ENCODE measurements at places on chromosomes 3 and 15.

- DNase-seq = no peak
These were observed 27.2 kb upstream of the WDR5B start for GRCh38 chr3:122443090-122443489.

GRCh38 chr15:99016680-99017321 lies 9.2 kb upstream of the PGPEP1L start:
- no peak for DNase-seq

GRCh38 chr15:25982736-25983135 lies 119.6 kb upstream of the ATP10A start:
- DNase-seq = no peak

DNA sequence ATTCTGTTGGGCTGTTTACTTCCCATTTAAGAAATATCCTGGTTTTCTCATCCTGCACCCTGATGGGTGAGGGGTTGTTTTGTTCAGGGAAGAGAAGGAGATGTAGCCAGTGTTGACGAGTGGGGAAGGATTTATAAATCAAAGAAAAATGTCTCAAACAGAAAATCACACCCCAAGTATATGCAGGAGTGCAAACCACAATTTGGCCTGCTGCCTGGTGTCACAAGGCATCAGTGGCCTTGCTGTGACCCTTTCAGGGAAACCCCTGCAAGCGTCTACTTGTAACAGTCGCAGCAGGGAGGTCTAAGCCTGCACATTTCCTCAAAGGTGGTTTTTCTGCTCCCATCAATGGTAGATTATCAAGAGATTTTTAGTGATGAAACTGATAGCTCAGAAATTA lies 132.6 kb upstream of the LRRN1 start:
- no peak for DNase-seq

GRCh38 chr3:15361494-15362214 lies 29.3 kb upstream of the SH3BP5 start:
- DNase-seq = no peak

GRCh38 chr3:14772533-14773138 lies 46.1 kb upstream of the FGD5 start:
- no peak for DNase-seq

DNA sequence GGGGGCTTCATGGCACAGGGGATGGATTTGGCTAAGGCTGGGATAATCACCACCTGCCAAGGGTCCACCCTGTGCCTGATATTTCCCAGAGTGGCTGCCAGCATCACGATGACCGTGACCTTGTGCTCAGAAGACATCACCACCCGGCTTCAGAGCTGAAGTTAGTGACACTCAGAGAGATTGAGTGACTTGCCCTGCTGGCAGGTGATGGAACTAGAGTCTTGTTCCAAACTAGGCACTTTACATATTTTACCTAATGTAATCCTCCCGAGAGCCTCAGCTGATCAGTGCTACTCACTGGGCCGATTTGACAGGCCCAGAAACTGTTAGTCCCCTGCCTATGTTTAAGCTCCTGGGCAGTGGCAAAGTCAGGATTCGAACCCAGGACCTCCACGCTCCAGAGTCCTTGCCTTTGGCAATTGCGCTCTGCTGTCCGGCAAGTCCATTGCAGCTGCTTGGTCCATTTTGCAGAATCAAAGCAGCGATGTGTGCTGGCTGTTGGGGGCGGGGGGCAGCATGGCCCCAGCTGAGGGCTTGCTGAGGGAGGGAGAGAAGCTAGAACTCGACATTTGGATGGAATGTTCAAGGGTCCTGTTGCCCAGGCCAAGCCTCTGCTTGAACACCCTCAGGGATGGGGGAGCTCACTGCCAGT lies 74.8 kb upstream of the GATA2 start:
- no peak for DNase-seq

DNA sequence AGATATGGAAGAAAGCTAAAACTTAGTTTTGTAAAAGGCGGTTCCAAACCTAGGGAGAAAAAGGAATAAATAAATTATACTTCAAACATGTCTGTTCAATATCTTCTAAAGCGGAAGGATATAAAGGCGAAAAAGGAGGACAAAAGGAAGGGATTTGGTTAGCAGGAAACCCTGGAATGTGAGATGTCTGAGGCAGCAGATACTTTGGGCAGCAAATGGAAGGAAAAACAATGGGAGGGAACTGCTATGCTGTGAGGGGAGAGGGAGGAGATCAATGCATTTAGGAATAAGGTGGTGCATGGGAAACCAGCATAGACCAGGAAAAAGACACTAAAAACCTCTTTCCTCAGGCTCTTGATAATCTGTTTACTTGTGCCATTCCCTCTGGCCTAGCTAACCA lies 120.8 kb downstream of the DNAH12 start:
- DNase-seq = peak; percentile 24

DNA sequence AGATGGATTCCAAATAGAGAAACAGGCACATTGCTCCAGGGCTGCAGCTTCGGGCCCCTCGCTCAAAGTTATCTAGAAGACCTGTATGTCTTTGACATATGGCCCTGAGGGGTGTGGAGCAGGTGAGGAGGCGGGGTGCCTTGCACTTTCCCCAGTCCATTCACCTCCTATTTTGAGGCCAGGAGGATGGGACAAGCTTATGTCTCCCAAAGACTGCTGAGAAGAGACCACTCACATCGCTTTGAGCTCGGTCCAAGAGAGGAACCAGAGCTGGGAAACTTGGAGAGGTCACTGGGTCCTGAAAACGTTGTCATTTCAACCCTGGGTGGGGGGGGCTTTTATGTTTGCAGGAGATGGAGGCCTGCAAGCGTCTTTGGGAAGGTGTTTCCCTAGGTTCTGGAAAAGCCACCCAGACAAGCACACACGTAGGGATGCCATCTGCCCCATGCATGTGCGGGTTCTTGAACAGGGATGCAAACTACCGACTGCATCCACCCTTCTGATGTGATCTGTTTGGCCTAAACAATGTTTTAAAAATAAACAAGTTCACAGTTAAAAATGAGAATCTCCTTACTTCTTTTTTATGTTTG lies 33.7 kb upstream of the SYNM start:
- no peak for DNase-seq

GRCh38 chr3:143831208-143831607 lies 17.1 kb downstream of the SLC9A9 start:
- DNase-seq = peak; percentile 72

DNA sequence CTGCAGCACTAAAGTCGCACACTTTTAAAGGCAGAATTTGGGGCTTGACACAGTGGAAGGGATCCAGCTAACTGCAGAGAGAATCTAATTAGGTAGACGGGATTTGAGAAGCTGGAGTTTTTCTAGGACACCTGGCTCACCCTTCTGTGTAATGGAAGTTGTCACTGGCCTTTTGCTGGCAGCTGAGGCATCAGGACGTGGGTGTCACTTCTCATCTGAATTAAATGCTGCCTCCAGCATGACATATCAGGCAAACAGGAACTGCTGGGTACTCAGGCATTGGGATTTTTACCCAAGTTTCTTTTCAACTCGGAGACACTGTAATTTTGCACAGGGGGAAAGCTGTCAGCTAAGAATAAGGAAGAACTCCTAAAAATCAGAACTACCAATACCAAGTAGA lies 861.9 kb upstream of the ARPP21 start:
- DNase-seq = no peak

DNA sequence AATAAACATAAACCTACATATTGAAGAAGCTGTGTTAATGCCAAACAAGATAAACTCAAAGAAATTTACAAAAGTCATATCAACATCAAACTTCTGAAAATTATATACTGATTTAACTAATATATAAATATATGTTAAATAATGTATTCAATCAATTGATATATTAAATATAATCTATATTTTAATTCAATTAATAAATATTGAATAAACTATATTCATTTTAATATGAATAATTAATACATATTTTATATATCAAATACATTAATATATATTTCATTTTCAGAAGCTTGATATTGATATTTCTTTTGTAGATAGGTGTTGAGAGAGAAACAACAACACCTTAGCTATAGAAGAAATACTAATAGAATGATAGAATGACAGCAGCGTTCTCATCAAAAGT lies 768.1 kb downstream of the MECOM start:
- DNase-seq = no peak

- no peak for DNase-seq
These were observed 11.2 kb downstream of the EBLN2 start for GRCh38 chr3:73072634-73073033.

- no peak for DNase-seq
These were observed 120.5 kb downstream of the PDZRN3 start for GRCh38 chr3:73504239-73504638.

DNA sequence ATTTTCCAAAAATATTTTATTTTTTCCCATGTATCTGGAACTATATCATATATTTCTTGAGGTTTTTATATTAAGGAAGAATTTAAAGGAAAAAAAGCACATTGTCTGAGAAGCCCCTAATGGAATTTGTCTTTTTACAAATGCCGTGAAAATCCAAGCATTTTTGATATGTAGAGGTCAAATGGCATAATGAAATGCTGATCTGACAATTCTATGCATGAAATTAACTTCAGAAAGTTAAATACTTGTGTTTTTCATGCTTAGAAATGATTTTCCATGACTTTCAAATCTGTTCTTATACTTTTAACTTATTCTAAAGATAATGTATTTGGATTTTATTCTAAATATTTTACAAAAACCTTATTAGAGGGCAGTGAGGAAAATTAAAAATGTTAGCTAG lies 119.2 kb downstream of the NR1I2 start:
- DNase-seq = no peak

DNA sequence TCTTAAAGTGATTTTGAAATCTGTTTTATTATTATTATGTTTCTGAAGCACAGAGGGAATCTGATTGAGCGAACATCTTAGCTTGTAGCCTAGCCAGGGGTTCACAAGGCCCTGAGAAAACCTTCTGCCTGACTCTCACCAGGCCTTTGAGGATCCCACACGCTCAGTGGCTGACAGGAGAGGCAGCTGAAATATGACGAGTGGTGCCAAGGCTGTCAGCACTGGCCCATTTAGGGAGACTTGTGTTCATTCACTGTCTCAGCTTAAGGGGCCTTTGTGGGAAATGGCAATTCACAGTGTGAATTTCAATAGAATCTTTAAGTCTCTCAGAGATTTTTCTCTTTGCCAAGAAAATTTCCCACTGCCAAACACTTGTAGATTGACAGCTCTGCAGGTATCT lies 770.9 kb downstream of the TUSC7 start:
- DNase-seq = no peak

DNA sequence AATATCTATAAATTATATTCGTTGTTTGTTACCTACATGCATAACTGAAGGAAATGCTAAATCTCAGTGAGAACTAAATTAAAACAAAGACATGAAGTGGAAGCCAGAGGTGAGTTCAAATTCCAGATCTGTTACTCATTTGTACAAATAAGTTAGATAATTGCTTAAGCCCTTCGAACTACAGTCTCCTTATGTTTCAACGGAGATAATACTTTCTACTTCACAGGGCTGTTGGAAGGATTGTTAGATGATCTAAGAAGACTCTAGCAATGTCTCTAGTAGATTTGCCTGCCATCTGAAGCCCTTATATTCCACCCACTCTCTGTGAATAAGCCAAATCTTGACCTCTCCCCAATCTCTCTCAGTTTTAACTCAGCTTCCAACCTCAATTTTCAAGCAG lies 125.8 kb downstream of the P2RY1 start:
- DNase-seq = no peak

Data from endothelial cell of umbilical vein (primary cell).